Activated T-helper 17 cell treated with anti-CD3 and anti-CD28 coated beads, Interleukin-2, amount 50 U/mL, for 72 hours (primary cell): ENCODE measurements at places on chromosomes 4 and X.

DNA sequence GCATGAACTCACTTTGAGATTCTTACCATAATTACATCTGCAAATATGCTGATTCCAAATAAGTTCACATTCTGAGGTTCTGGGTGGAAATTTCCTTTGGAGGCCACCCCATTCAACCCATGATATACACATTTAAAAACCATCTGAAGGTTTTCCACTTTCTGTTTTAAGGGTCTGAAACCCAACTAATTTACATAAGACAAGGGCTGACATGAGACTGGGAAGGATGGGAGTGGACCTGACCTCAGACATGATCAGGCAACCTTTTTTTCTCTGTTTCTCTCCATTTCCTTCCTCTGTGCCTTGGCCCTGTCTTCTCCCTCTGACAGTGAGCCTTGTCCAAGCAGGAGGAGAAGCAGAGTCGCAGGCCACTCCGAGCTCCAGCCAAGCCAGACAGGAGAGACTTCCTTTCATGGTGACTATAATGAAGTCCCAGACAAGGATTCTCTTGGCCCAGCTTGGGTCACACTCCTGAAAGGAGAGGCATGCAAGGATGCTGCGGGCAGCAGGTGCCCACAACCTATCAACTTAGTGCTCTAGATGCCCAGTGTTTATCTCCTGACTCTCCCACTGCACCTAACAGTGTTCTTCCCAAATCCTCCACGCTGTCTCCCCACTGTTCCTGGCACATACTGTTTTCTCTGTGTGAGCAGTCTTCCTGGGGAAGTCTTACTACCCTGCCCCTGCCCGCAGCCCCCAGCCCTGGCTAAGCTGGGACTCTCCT is 39.9 kb downstream of the MSX1 start:
- no peaks in the 10 kb centered on the region for H3K36me3 ChIP-seq
- no peak for ATAC-seq
- no peak overlapping the region for H3K4me3 ChIP-seq
- H3K4me1 ChIP-seq = no peaks in the 10 kb centered on the region
- no peak overlapping the region for H3K27ac ChIP-seq
- peaks cover 20% of the 10 kb centered on the region for H3K27me3 ChIP-seq

- peaks cover 11% of the 10 kb centered on the region for H3K36me3 ChIP-seq
- no peak for ATAC-seq
- H3K4me1 ChIP-seq = peaks cover 25% of the 10 kb centered on the region
- no peaks in the 10 kb centered on the region for H3K27me3 ChIP-seq
These were observed 23.5 kb downstream of the CD99 start for GRCh38 chrX:2714551-2714950.

GRCh38 chr4:147206807-147207206 is 261.1 kb upstream of the TTC29 start:
- no peaks in the 10 kb centered on the region for H3K4me1 ChIP-seq
- no peak overlapping the region for H3K4me3 ChIP-seq
- no peak for ATAC-seq
- H3K27me3 ChIP-seq = no peaks in the 10 kb centered on the region

GRCh38 chr4:74932832-74933561 is at the start of gene PARM1:
Gene PARM1 (plus strand): TSS chr4:74933116. CDS start chr4:74933328, 212 bp downstream.
- no peak within 1 kb of the TSS for H3K27ac ChIP-seq
- H3K4me3 ChIP-seq = peak within 1 kb of the TSS; percentile 55
- peaks cover 57% of the 10 kb centered on the region for H3K27me3 ChIP-seq
- no peaks in the 10 kb centered on the region for H3K4me1 ChIP-seq
- no peaks in the 10 kb centered on the region for H3K36me3 ChIP-seq

GRCh38 chrX:105821471-105822121 is 743 bp upstream of the NRK start:
- H3K4me3 ChIP-seq = no peak overlapping the region
- no peak for ATAC-seq
- H3K36me3 ChIP-seq = no peaks in the 10 kb centered on the region
- no peaks in the 10 kb centered on the region for H3K4me1 ChIP-seq

DNA sequence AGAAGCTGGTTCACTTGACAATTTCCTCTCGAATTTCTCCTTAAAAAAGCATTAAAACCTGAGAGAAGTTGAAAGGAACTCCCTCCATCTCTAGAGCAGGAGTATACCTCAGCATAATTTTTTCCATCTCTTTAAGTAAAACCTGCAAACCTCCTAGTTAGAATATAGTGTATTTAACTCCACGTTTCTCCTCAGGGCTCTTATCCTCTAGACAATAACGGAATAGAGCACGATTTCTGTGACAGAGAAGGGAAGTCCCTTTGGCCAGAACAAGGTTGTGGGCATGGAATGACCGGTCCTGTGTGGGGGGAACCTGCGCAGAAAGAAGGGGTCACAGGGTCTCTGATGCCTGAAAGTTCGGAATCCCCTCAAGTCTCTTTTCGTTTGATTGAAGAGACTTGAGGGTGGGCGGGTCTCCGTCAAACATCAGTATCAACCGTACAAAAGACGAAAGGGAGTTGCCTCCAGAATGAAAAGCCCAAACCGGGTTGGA is 697 bp downstream of the ZNF280C start:
- no peaks in the 10 kb centered on the region for H3K4me1 ChIP-seq
- H3K27me3 ChIP-seq = no peaks in the 10 kb centered on the region
- H3K36me3 ChIP-seq = peaks cover 5% of the 10 kb centered on the region
- peak overlapping the region; percentile 89 for H3K4me3 ChIP-seq
- H3K27ac ChIP-seq = peak overlapping the region; percentile 92
- ATAC-seq = no peak

GRCh38 chrX:132591719-132592275 is 103.0 kb upstream of the MBNL3 start:
- H3K27me3 ChIP-seq = no peaks in the 10 kb centered on the region
- no peaks in the 10 kb centered on the region for H3K4me1 ChIP-seq
- ATAC-seq = no peak
- H3K36me3 ChIP-seq = no peaks in the 10 kb centered on the region
- no peak overlapping the region for H3K27ac ChIP-seq

- H3K4me3 ChIP-seq = peak overlapping the region; percentile 79
- no peaks in the 10 kb centered on the region for H3K4me1 ChIP-seq
- ATAC-seq = peak; percentile 79
These were observed 10.3 kb downstream of the ATP5ME start for GRCh38 chr4:663438-664428.

- H3K27ac ChIP-seq = no peak overlapping the region
- peaks cover 13% of the 10 kb centered on the region for H3K27me3 ChIP-seq
- H3K4me3 ChIP-seq = no peak overlapping the region
- ATAC-seq = no peak
- H3K4me1 ChIP-seq = no peaks in the 10 kb centered on the region
These were observed 65.8 kb upstream of the PRPS1 start for GRCh38 chrX:107562482-107562881.

- no peak for ATAC-seq
- no peaks in the 10 kb centered on the region for H3K36me3 ChIP-seq
- no peak overlapping the region for H3K27ac ChIP-seq
- no peaks in the 10 kb centered on the region for H3K27me3 ChIP-seq
These were observed 62.9 kb upstream of the CAMK2D start for GRCh38 chr4:113824396-113824795.

- H3K4me1 ChIP-seq = no peaks in the 10 kb centered on the region
- H3K27ac ChIP-seq = no peak overlapping the region
- no peak overlapping the region for H3K4me3 ChIP-seq
- H3K27me3 ChIP-seq = no peaks in the 10 kb centered on the region
- ATAC-seq = no peak
These were observed 349.5 kb upstream of the EDA2R start for GRCh38 chrX:66988331-66988730.

DNA sequence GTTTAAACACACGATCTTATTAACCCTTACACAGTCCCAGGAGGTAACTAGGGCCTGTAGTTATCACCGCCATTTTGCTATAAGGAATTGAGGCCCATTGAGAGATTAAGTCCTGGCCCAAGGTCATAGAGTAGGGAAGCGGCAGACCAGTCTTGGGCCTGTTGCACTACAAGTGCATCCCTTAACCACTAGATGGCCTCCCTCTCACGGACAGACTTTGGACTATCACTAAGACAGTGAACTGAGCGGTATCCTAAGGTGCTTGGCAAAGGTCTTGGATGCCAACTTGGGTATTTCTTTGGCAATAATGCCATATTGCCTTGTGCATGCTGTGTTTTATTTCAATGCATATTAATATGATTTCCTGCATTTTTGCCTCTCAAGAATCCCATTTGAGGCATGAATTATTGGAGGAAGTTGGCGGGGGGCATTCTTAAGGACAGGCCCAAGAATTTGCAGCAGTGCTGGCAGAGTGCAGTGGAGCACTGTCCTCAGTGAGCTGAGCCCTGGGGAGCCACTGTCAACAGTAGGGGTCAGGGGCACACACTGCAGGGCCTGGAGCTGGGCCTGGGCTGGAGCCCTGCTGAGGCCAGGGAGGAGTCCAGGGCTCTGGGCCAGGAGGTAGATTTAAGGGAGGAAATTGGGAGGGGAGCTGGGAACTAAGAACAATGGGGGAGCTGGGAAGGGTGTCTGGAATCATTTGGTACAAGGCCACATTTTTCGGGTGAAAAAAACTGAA is 147.4 kb downstream of the SMIM20 start:
- no peak overlapping the region for H3K4me3 ChIP-seq
- H3K27me3 ChIP-seq = peaks cover 4% of the 10 kb centered on the region
- H3K36me3 ChIP-seq = no peaks in the 10 kb centered on the region
- peak; percentile 60 for ATAC-seq

DNA sequence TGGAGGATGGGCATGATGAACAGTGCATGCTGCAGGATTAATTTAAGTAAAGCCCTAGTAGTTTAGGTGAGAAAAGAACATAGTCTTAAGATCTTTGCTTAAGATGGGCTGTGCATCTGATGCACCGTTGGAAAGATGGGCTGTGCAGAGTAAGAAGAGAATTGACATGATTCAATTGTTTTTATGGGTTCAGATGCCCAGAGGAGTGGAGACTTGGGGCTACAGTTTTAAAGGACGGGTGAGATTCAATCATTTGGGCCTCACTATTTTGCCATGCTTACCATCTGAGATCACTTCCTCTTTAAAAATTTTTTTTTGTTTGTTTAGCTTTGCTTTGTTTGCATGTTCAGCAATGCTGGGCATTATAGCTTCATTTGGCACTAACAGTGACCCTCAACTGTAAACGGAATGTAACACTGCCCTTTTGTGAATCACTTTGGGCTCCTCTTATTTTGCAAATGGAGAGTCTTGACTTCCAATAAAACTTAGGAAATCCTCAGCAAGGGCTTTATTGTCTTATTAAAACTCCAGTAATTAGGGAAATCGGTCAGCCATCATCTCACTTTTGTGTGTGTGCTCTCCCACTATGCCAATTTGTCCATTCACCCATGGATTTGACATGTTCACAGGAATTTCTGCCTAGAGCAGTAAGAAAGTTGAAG is 216.1 kb upstream of the TLL1 start:
- no peak overlapping the region for H3K4me3 ChIP-seq
- no peaks in the 10 kb centered on the region for H3K4me1 ChIP-seq
- ATAC-seq = no peak

- H3K36me3 ChIP-seq = peaks cover 62% of the 10 kb centered on the region
- no peak for ATAC-seq
- H3K4me3 ChIP-seq = no peak overlapping the region
- H3K4me1 ChIP-seq = no peaks in the 10 kb centered on the region
- H3K27ac ChIP-seq = no peak overlapping the region
These were observed 12.0 kb downstream of the DHRSX start for GRCh38 chrX:2488621-2489285.

- H3K4me1 ChIP-seq = no peaks in the 10 kb centered on the region
- H3K4me3 ChIP-seq = no peak overlapping the region
- H3K36me3 ChIP-seq = peaks cover 35% of the 10 kb centered on the region
- H3K27me3 ChIP-seq = no peaks in the 10 kb centered on the region
These were observed 149.5 kb downstream of the DHRSX start for GRCh38 chrX:2351321-2351720.

- ATAC-seq = no peak
- no peak overlapping the region for H3K27ac ChIP-seq
- no peaks in the 10 kb centered on the region for H3K36me3 ChIP-seq
- no peak overlapping the region for H3K4me3 ChIP-seq
These were observed 4.1 kb downstream of the ENPEP start for GRCh38 chr4:110480031-110480549.

DNA sequence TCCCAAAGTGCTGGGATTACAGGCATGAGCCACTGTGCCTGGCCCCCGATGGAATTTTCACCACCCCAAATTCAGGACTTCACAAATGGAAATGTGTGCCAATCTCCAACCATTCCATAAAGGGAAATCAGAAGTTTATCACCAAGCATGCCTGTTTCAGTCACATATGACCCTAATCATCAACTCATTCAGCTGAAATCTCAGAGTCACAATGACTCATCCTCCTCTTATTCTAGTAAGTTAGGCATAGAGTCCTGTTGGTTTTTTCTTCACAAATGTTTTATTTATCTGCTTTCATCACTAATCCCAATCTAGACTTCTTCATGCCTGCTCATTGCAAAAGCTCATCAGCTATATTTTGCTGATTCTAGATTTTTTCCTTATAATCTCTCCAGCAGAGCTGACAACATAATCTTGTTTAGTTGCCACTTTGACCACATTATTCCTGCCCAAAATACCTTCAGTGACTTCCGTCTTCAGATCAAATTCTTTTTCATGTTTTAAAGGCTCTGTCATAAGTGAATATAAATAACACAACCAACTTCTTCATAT is 83.3 kb downstream of the SLC7A11 start:
- no peak overlapping the region for H3K27ac ChIP-seq
- no peaks in the 10 kb centered on the region for H3K27me3 ChIP-seq
- no peaks in the 10 kb centered on the region for H3K4me1 ChIP-seq
- ATAC-seq = no peak
- H3K4me3 ChIP-seq = no peak overlapping the region
- no peaks in the 10 kb centered on the region for H3K36me3 ChIP-seq

GRCh38 chr4:184192933-184193332 is 24.7 kb downstream of the ENPP6 start:
- ATAC-seq = no peak
- no peaks in the 10 kb centered on the region for H3K27me3 ChIP-seq
- no peaks in the 10 kb centered on the region for H3K36me3 ChIP-seq
- no peak overlapping the region for H3K27ac ChIP-seq
- H3K4me3 ChIP-seq = no peak overlapping the region

DNA sequence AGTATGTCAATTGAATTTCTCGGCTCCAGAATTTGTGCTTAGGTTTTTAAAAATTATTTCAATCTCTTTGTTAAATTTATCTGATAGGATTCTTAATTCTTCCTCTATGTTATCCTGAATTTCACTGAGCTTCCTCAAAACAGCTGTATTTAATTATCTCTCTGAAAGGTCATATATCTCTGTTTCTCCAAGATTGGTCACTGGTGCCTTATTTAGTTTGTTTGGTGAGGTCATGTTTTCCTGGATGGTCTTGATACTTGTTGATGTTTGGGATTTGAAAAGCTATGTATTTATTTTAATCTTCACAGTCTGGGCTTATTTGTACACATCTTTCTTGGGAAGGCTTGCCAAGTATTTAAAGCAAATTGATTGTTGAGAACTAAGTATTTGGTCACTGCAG is 24.7 kb upstream of the HERC3 start:
- ATAC-seq = no peak
- peaks cover 5% of the 10 kb centered on the region for H3K27me3 ChIP-seq

DNA sequence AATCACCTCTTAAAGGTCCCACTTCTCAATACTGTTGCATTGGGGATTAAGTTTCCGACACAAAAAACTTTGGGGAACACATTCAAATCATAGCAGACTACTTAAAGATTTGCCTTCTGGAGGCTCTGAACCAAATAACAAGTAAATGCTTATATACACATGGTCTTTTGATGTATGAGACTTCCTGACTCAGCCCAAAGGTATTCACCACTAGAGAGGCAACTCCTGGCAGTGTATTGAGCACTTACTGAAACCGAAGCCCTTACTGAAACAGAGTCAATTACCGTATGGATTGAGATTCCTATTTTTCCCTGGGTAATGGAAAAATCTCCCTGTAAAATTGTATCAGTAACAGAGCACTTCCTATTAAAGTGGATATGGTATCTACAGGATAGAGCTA is 45.4 kb downstream of the ZCCHC13 start:
- H3K4me3 ChIP-seq = no peak overlapping the region
- no peaks in the 10 kb centered on the region for H3K27me3 ChIP-seq
- H3K27ac ChIP-seq = no peak overlapping the region
- H3K4me1 ChIP-seq = peaks cover 6% of the 10 kb centered on the region
